ENCODE measurements at places on chromosomes 1 and 21.

DNA sequence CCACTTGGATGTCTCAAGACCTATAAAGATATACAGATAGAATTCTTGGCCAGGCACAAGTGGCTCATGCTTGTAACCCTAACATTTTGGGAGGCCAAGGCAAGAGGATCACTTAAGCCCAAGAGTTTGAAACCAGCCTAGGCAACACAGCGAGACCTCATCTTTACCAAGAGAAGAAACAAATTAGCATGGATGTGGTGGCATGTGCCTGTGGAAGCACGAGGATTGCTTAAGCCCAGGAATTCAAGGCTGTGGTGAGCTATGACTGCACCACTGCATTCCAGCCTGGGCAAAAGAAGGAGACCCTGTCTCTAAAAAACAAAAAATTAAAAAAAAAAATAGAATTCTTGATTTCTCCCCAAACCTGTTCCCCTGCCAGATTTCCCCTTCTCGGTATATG lies 8.3 kb downstream of the ASAP3 start:
- no peak for DNase-seq

- no peak for DNase-seq
These were observed 40.3 kb upstream of the COL18A1 start for GRCh38 chr21:45364468-45365185.

DNA sequence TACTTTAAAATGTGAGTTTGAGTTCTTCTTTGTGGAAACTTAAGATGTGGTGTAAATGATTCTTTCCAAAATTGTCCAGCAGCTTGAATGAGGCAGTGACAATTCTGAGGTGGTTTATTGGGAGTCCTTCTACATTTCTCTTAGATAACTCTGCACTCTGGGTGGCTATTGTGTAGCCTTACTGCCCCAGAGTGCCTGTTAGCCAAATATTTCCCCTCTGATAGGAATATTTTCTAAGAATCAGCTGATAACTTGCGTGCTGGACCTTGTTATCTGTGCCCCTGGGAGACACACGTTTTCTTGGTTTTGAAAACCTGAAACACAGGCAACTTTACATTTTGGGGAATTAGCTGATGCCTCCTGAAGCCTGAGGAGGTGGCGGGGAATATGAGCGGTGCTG lies 91.6 kb downstream of the CD247 start:
- DNase-seq: no peak

GRCh38 chr1:30745156-30745833 lies 12.3 kb downstream of the LAPTM5 start:
- DNase-seq: peak; percentile 7

- no peak for DNase-seq
These were observed 145.6 kb downstream of the HIVEP3 start for GRCh38 chr1:41773144-41773591.

GRCh38 chr1:20569523-20570098 lies 17.2 kb downstream of the FAM43B start:
- DNase-seq: no peak

- DNase-seq: peak; percentile 98
These were observed at the start of gene BOLA1 for GRCh38 chr1:149899460-149900284. BOLA1 (plus strand) TSS chr1:149899568; CDS start chr1:149900060, 492 bp downstream.

DNA sequence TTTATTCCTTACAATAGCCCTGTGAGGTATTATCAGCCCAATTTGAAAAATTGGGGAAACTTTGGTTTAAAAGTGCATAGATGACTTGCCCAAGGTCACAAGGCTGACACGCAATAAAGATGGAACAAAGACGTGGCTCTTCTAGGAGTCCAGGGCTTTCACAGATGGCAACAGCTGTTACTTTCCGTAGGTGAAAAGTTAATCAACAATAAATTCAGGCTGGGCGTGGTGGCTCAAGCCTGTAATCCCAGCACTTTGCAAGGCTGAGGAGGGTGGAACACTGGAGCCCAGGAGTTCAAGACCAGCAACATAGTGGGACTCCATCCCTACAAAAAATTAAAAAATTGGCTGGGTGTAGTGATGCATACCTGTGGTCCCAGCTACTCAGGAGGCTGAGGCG lies 87.8 kb upstream of the ATF3 start:
- DNase-seq: peak; percentile 39

GRCh38 chr1:246503341-246503740 lies 3.7 kb downstream of the SMYD3 start:
- DNase-seq: peak; percentile 70

GRCh38 chr1:185017338-185017737 lies 28.0 kb upstream of the RNF2 start:
- no peak for DNase-seq

DNA sequence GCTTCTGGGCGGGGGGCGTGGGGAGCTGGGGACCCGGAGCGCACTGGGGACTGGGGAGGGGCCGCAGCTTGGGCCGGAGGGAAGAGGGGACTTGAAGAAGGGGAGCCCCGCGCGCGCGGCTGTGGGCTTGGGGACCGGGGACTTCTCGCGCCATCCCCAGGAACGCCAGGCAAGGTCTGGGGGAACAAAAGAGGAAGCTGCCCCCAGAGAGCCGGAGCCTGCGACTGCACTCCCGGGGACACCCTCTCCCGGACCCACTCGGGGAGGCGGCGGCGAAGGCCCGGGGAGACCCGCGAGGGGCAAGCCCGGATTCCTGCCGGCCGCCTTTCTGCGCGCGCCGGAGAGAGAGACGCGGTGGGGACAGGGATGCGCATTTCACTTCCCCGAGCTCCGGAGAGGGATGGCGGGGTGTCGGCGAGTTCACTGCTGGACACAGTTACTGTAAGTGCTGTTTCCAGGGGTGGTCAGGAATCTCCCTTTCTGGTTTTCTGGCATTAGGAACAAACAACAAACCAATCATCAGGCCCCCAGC lies 732 bp downstream of the ABCG1 start:
- peak; percentile 73 for DNase-seq

DNA sequence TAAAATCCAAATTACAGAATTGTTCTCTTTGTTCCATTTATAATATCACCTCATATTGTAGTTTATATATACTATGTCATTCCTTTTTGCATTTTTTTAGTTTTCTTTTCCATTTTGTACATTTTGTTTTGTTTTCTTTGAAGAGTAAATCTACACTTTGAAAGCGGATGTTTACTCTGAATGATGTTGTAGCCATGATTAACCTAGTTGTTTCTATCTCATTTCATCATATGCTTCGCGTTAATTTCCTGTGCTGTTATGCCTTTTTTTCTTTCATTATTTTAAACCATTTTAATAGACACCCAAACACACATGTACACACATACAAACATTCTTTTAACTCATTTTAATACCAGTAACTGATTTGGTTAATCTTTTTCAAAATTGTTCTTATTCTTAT lies 5.3 kb downstream of the OR2T6 start:
- no peak for DNase-seq

GRCh38 chr1:180155182-180155682 lies 563 bp downstream of the QSOX1 start:
- DNase-seq: peak; percentile 67

DNA sequence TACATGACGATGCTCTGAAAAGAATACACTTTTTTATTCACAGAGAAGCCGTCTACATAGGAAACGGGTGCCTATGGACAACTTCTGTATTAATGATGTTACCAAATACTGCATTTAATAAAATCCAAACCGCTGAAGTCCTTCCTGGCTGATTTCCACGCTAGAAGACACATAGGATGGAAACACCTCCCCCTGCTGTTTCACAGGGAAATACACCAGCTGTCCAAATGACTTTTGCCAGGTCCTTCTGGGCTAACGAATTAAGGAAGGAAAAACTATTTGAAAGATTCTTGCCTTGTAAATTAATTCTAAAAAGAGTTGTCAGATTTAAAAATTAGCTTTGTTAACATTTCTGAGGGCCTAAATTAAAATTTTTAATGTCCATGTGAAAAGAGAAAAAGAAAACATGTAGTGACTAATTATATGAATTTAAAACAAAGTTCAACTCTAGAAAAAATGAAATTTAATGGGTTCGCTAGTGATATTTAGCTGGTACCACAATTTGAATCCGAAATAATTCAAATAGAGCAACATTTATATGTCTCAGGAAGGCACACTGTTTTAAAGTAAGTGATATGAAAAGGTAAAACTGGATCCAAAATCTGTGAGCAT lies 146.0 kb downstream of the RERE start:
- DNase-seq: peak; percentile 70

DNA sequence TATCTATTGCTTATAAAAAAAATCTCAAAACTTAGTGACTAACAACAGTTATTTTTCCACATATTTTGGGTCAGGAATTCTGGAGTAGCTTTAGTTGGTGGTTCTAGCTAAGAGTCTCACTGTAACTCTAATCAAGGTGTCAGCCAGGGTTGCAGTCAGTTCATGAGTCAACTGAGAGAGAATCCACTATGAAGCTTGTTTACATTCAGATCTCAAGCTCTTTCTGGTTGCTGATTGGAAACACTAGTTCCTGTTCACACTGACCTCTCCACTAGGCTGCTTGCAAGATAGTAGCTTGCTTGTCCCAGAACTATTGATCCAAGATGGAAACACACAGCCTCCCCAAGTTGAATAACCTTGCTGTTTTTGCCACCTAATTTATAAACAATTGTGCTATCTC lies 1192.1 kb upstream of the B3GALT2 start:
- DNase-seq: no peak

GRCh38 chr1:100347009-100347966 lies 5.0 kb upstream of the CDC14A start:
- DNase-seq: no peak

GRCh38 chr1:197865809-197866208 lies 36.6 kb upstream of the C1orf53 start:
- DNase-seq: no peak

DNA sequence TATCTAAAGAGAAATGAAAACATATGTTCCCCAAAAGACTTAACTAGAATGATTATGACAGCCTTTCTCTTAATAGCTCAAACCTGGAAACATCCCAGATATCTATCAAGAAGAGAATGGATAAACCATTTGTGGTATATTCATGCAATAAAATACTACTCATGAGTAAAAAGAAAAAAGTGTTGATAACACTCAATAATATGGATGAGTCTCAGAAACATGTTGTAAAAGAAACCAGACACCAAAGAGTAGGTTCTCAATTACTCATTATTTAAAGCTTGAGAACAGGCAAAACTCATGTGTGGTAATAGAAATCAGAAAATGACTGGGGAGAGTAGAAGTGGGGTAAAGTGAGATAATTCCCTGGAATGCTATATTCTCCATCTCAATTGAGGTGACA lies 154.1 kb downstream of the PHTF1 start:
- DNase-seq: no peak

- peak; percentile 11 for DNase-seq
These were observed 130.4 kb downstream of the DYRK1A start for GRCh38 chr21:37496972-37497371.

DNA sequence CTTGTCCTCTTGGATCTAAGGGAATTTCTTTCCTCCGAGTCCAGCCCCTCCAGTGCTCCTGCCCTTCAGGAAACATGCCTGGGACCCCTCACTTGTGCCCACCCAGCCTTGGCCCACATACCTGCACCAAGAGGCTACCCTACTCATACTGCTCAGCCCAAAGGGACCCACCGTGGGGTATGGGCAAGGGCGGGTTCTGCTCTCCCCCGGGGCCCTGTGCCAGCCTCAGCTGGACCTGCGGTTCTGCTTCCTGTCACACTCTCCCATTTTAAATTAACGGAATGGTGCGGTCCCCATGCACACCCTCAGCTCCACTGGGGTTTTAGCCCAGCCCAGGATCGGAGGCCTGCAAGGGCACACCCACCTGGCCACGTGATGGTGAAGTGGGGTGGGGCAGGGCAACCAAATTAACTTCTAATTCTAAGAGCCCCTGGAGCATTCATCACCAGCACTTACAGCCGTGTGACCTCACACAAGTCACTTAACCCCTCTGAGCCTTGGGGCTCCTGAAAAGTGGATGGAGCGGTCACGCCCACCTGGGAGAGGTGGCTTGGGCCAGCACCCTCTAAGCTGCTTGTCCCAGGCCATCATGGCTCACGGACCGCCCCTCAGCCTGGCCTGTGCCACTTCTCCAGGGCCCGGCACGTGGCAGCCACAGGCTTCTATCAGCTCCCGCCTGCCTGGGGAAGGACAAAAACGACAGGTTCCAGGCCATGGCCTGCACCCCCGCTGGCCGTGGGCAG lies 28.3 kb downstream of the TP73 start:
- no peak for DNase-seq

GRCh38 chr1:11483581-11484320 lies 4.8 kb downstream of the DISP3 start:
- DNase-seq: no peak

DNA sequence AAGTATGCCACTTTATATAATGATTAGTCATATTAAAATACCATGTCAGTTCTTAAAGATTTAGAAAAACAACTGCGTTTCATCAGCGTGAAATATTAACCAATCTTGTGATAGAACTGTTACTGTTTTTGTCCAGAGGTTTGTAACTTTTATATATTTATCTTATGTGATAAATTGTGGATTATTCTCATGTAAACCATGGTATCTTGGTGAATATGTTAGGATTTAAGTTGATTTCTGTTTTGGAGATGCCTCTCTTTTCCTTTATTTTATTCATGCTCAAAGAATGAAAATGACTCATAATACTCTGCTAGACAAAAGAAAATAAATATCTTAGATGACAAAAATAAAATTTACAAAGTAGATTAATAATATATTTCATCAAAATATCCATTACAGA lies 88.4 kb downstream of the ADGRL4 start:
- DNase-seq: no peak

DNA sequence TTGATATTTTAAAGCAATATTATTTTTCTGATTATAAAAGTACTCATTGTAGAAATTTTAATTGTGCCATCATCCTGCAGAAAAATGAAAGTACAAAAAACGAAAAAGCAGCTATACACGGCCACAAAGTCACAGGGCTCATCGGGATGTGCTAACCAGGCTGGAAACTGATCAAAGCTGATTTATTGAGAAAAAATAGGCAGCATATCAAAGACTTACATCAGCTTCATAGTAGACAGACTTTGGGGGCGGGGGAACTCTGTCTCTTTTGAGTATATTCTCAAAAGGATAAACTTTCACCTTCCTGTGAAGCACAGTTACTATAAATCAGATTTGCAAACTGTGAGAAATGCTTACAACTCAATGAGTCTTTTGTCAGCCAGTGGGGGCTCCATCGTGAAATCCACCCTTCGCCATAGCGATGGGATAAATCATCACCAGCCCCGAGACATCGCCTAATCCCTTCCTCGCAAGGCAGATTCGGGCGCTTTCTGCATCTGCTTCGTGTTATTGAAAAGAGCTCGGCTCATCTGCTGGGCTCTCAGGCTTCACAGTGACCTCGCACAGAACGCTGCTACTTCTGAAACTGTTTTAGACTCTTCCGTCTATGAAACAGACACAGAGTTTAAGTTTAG lies 69.2 kb upstream of the ERG start:
- DNase-seq: peak; percentile 5

GRCh38 chr1:180560868-180561600 lies 2.3 kb downstream of the OVAAL start:
- DNase-seq: peak; percentile 77

All from NCI-H69 (cell line).